Urothelium cell line (cell line): ENCODE measurements at places on chromosomes 7 and 10.

DNA sequence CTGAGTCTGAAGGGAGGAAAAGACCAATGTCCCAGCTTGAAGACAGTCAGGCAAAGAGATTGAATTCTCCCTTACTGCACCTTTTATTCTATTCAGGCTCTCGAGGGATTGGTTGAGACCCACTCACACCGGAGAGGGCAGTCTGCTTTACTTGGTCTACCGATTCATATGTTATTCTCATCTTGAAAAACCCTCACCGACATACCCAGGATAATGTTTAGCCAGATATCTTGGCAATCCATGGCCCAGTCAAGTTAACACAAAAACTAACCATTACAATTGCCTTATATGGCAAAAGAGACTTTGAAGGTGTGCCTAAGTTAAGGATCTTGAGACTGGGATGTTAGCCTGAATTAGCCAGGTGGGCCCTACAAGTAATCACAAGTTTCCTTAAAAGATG lies 53.8 kb upstream of the BET1 start:
- DNase-seq: no peak

GRCh38 chr10:80196270-80196949 lies 8.9 kb downstream of the ANXA11 start:
- peak; percentile 72 for DNase-seq

GRCh38 chr7:140263277-140263676 lies 86.5 kb upstream of the KDM7A start:
- no peak for DNase-seq

DNA sequence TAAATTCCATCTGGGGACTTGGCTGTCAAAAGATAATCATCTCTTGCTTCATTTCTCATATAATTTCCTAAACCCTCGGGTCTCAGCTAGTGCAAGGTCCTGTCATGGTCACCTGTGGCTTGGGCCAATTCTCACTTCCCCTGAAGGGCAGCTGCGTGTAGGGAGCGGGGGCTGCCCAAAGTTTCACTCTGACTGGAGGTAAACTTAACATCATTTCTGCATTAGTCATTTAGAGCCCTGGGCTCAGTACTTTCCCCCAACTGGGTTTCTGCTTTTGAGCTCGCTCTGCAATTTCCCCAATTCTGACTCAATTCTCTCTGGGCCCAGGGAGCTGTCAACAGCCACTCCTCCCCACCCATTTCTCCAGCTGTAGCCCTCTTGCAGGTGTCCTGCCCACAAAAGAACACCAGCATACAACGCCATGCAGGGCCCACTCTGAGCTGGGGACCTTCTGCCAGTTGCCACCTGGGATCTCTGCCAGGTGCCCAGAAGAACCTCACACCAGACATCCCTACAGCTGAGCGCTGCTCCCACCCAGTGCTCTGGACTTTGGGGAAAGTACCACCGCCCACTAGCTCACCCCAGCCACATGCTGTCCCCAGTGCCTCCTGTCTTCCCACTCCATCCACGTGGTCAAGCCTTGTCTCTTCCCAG lies 37.9 kb downstream of the VOPP1 start:
- DNase-seq: peak; percentile 59

DNA sequence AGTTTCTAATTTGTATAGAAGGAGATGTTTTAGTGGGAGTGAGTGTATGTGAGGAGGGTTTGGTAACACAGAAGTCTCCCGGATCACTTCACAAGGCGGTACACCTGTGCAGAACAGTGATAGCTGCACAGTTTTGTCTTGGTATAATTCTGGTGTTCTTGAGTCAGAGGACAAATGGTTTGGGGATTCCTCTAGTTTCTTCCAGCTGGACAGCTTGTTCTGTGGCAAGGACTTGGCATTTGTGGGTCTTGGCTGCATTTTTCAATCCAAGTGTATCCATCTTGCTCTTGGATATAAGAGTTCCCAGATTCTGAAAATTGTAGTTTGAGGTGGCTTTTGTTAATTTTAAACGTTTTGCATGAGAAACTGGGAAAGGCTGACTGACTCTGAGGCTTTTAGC lies 135.7 kb downstream of the AHR start:
- no peak for DNase-seq
